ENCODE measurements at places on chromosomes 5 and 9.

GRCh38 chr9:105154723-105155191, 89.7 kb upstream of the SLC44A1 start:
- DNase-seq = peak; percentile 31

GRCh38 chr5:160930406-160930805, 78.4 kb upstream of the ATP10B start:
- DNase-seq = no peak

GRCh38 chr9:99433555-99433954, 211.5 kb downstream of the SEC61B start:
- DNase-seq = peak; percentile 89

DNA sequence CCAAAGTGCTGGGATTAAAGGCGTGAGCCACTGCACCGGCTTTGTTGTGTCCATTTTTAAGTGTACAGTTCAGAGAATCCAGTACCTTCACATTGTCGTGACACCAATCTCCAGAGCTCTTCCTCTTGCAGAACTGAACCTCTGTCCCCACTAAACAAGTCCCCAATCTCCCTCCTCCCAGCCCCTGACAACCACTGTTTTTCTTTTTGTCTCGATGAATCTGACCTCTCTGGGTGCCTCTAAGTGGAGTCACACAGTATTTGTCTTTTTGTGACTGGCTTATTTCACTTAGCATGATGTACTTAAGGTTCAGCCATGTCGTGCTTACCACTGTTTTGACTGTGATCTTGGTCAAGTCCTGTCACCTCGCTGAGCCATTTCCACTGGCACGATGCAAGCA, 1.6 kb downstream of the WDR38 start:
- no peak for DNase-seq

GRCh38 chr9:131011274-131012022, 2.5 kb downstream of the LAMC3 start:
- DNase-seq = no peak

DNA sequence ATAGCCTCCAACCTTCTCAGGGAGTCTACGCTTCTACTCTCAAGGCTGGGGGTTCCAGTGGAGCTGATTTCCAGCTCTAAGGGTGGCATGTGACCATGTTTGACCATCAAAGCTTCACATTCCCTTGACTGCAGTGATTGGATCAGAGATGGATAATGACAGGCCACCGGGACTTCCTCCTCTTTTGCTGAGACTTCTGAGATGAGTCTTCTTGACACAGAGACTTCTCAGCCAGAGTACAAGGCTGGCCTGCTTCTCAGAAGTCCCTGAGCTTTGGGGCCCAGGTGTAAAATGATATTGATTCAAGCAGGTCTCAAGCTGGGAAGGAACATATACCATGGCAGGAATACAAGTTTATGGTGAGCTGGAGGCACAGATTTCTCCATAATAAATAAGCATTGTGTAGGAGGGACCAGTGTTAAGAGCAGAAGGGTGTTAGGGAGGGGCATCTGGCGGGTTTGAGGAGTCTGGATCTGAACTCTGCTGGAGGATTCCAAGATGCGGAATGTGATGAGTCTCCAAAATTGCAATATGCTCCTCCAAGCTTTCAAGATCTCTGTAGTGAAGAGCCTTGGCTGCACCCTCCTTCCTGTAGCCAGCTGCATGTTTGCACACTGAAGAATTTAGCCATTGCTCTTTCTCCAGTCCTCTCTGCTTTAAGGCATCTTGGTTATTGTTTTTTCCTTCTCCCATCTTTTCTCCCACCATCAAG, 41.7 kb upstream of the HSD17B4 start:
- DNase-seq = peak; percentile 32

GRCh38 chr9:134517069-134517680, 124.4 kb upstream of the COL5A1 start:
- DNase-seq = no peak

DNA sequence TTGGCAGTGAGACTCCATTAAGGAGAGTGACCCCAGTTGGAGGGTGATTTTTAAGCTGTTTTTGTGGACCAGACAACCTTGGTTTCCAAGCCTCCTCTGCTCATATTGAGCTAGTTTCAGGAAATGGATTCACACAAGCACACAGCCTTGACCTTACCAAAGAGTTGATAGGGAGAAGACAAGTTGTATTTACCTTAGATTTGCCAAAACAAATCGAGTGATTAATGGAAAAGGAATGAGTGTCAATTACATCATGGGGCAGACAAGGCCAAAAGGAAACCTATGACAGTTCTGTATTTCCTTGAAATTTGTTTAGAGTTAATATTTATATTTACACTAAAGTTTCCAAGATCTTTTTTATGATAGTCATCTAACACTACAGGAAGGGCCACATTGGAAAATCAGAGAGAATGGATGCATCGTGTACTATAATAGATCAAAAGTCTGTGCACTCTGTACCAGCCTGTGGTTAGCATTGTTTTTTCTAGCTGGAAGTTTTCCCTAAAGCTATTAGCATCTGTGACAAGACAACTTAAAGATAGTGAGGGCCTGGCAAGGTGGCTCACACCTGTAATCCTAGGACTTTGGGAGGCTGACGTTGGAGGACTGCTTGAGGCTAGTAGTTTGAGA, 86.0 kb upstream of the FER start:
- DNase-seq = peak; percentile 24

DNA sequence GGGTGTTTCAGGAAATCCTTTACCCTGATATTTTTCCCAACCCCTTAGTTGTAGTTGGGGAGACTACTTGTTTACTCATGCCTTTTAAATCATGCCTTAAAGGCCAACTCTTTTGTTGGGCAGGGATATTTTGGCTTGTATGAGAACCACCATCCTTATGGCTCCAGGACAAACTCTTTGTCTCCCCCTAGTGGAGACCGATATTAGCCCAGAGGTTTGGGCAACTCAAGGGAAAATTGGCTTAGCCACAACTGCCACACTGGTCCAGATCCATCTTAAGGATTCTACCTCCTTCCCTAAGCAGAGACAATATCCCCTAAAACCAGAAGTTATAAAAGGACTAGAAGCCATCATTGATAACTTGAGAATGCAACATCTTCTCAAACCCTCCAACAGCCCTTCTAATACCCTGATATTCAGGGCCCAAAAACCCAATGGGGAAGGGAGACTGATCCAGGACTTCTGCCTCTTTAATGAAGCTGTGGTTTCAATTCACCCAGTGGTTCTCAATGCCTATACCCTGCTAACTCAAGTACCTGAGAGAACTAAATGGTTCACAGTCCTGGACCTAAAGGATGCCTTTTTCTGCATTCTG, 100.9 kb upstream of the HCN1 start:
- no peak for DNase-seq

- no peak for DNase-seq
These were observed 63.9 kb downstream of the ARHGEF37 start for GRCh38 chr5:149645236-149645635.

- no peak for DNase-seq
These were observed 462.9 kb downstream of the BNC2 start for GRCh38 chr9:16407617-16408016.

GRCh38 chr5:180608572-180609310, 17.4 kb upstream of the SCGB3A1 start:
- no peak for DNase-seq

- no peak for DNase-seq
These were observed 340 bp downstream of the ELAVL2 start for GRCh38 chr9:23825700-23826099.

DNA sequence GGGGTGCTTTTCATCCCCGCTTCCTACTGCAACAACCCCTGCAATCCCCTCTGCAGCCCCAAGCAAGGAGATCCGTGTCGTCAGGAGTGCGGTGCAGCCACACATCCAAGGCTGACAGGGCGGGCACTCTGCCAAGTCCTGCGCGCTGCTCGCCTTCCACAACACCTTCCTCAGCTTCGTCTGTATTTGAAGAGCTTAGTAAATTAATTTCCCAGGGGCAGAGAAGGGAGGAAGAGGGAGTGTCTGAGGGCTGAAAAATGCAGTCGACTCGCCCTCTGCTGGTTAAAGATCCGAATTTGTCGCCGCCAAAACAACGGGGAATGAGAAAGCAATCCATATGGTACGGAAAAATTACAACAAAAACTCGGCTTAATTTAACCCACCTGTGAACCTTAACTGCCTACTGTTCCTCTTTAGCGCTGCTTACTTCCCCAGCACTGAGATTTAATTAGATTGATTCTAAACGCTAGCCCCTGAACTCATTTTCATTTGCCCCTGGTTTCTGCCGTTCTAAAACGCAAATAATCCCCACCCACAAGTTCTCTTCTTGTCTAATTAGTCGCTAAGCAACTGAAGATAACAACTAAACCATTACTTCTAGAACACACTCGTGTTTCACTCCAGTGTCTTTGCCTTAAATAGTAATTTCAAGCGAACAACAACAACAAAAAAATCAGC, 10.9 kb upstream of the PCDHB1 start:
- DNase-seq = peak; percentile 4

DNA sequence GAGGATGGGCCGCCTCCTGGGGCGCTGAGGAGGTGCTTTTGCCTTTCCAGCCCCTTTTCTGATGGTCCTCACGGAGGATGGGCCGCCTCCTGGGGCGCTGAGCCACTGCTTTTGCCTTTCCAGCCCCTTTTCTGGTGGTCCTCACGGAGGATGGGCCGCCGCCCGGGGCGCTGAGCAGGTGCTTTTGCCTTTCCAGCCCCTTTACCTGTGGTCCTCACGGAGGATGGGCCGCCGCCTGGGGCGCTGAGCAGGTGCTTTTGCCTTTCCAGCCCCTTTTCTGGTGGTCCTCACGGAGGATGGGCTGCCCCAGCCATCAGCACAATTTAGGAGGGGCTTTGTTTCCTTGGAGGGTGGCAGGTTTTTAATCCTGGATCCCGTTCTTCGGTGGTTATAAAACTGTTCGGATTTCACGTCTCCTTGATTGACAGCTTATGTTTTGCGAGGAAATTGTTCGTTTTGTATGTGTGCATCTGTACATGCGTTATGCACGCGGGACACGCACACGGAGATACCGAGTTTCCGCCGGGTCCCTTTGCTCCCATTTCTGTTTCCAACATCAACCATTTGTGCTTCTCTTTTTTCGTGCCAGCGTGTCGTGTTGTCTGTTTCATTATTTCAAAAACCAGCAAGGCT, 34.7 kb upstream of the SLC9A3 start:
- no peak for DNase-seq

- DNase-seq = peak; percentile 55
These were observed 47.1 kb upstream of the SH3GL2 start for GRCh38 chr9:17531642-17532254.

- no peak for DNase-seq
These were observed 141.6 kb upstream of the ZNF608 start for GRCh38 chr5:124888050-124888506.

GRCh38 chr5:155481182-155481581, 467.6 kb downstream of the KIF4B start:
- no peak for DNase-seq

GRCh38 chr5:119943148-119943547, 313.8 kb downstream of the FAM170A start:
- DNase-seq = peak; percentile 43

- DNase-seq = no peak
These were observed 26.0 kb downstream of the EGFLAM start for GRCh38 chr5:38284384-38284783.

- DNase-seq = no peak
These were observed 4.0 kb downstream of the SLC35D2 start for GRCh38 chr9:96379461-96379860.

DNA sequence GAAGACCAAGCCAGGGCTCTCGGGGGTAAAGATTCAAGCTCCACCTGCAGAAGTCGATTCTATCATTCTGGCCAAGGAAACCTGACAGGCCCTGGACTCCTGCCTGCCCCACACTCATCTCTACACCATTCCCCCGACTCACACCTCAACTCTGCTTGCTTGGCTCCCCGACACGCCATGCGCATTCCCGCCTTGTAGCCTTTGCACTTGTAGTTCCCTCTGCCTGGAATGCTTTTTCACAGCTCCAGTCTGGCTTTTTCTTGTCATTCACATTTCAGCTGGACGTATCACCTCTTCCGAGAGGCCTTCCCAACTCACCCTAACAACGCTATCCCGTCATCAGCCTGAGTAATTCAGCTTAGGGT, 28.7 kb upstream of the HAND1 start:
- DNase-seq = no peak

DNA sequence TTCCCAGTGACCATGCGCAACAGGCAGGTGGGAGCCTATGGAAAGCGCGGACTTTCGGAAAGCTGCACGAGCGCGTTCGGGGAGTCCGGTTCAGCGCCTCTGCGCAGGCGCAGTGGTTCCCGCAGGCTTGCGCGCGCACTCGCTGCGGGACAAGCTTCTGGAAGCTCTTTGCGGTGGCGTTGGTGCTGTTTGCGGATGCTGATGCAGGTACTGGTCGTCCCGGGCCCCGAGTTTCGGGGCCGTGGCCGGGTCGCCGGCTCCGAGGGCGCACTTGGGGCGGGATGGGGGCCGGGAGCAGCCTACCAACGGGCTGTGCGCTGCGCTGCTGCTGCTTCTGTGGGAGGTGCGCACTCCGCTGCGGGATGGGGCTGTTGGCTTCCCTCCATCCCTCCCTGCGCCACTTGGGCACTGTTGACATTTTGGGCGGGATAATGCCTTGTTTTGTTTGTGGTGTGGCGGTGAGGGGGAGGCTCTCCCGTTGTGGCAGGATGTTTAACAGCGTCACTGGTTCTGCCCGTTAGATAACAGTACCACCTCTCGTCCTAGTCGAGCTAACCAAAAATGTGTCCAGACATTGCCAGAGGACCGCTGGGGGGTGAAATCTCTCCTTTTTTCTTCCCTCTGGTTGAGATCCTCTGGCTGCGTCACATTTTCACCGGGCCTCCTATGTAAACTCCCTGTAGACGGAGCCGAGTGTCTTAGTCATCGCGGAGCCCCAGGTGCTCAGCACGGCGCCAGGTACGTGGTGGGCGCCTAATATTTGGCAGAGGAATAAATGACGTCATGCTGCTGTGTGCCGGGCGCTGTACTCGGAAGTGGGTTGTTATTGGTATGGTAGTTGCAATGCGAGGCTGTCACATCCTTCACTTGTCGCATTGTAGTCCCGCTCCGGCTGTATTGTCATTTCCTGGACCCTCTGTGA, at the start of gene ZNF483:
TSS of gene ZNF483 (plus strand) at position 124 of the 922 bp plus-strand sequence. CDS start 2,217 bp downstream, outside the sequence.
- peak; percentile 61 for DNase-seq

DNA sequence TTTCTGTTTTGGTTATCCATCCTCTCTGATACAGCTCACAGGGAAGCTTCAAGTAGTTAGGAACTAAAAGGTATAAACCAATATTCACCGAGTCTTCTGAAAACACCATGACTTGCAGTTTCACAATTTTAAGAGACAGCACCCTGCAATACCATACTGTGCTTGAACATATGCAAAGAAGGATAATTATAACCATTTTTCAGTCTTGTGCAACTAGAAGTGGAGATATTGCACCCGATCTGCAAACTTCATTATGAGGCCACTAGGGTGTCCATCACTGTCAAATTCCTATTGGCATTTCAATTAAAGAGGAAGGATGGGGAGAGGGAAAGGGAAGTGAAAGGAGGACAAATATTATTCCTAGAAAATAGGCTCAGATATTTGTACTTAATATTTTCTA, 32.4 kb upstream of the CEP120 start:
- DNase-seq = no peak

Measured in fibroblast of skin of scalp (primary cell).